ENCODE measurements at places on chromosomes 4 and X.
A peak's percentile ranks its signal among the peaks of the same experiment; 100 is the strongest.

GRCh38 chr4:158018221-158018830 is 154.5 kb downstream of the GASK1B start:
- DNase-seq = no peak

DNA sequence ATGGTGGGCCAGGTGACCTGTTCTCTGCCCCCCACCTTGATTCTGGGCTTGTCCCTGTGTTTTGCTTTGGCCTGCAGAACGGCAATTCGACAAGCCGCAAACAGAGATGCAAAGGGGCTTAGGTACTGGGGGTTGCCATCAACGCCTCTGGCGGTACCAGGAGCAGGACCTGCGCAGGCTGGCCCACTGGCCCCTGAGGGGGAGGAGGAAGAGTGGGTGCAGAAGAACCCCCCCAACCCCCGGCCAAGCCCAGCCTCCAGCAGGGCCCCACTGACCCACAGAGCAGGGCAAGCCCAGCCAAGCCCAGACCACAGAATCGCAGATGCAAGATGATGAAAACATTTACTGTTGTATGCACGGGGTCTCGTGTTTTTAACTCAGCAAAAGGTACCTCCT is 89.4 kb downstream of the PPP2R2C start:
- DNase-seq = no peak

- no peak for DNase-seq
These were observed 51.2 kb downstream of the GPR50 start for GRCh38 chrX:151227627-151228026.

GRCh38 chrX:12138361-12139313 is at the start of gene FRMPD4:
Gene FRMPD4, plus strand, starts transcription at chrX:12138473. Its CDS starts 499 bp downstream, at chrX:12138972.
- no peak for DNase-seq

GRCh38 chr4:142201041-142201440 is 564.7 kb downstream of the IL15 start:
- no peak for DNase-seq

DNA sequence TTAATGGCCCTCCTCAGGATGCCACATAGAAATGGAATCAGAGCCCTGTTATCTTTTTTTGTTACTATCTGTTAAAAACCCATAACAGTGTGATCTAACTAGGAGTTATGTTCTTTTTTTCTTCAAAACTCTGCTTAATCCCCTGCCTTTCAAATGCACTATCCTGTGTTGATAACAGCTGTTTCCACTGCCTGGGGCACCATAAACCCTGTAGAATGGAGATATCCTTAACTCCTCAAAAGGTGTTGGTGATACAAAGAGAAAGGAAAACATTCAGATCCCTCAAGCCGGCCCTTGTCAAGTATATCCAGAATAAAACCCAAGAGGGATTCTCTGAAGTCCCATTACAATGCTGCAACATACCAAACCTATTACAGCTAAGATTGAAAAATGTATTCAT is 108.6 kb downstream of the ACTRT1 start:
- DNase-seq = no peak

GRCh38 chrX:153423652-153424051 is 12.4 kb downstream of the ZFP92 start:
- DNase-seq = no peak

GRCh38 chrX:149867488-149867887 is 13.5 kb upstream of the MAGEA8 start:
- DNase-seq = no peak

DNA sequence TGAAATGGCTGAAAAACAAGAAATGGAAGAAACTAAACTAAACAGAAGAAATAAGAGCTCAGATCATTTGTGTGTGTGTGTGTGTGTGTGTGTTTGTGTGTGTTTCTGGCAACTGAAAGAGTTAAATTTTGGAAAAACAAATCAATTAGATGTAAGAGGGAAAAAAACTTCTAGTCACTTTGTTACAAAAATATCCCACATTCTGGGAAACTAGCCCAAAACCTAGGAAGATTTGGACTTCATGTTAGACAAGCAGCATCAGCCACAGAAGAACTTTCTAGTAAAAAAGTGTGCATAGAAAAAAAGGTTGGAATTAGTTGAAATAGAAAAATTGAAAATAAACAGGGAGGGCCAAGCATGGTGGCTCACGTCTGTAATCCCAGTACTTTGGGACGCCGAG is 111.6 kb upstream of the PRKG2 start:
- no peak for DNase-seq

GRCh38 chr4:91488946-91489345 is 814.8 kb upstream of the GRID2 start:
- DNase-seq = no peak

- DNase-seq = no peak
These were observed 229.3 kb upstream of the BCOR start for GRCh38 chrX:40327085-40327484.

DNA sequence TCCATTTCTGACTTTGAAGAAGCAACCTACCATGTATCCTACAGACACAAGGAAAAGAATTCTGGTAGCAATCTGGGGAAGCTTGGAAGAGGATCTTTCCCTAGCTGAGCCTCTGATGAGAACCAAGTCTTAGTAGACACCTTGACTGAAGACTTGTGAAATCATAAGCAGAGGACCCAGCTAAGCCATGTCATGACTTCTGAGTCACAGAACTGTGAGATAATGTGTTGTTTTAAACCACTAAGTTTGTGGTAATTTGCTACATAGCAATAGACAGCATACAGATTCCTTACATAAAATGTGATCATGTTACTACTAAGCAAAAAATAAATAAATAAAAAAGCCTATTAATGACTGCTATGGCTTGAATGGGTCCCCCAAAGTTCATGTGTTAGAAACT is 71.3 kb upstream of the ANKRD50 start:
- DNase-seq = no peak

- no peak for DNase-seq
These were observed 64.3 kb downstream of the LRBA start for GRCh38 chr4:150950657-150951288.

- no peak for DNase-seq
These were observed 128.0 kb upstream of the VEGFC start for GRCh38 chr4:176920694-176921093.

DNA sequence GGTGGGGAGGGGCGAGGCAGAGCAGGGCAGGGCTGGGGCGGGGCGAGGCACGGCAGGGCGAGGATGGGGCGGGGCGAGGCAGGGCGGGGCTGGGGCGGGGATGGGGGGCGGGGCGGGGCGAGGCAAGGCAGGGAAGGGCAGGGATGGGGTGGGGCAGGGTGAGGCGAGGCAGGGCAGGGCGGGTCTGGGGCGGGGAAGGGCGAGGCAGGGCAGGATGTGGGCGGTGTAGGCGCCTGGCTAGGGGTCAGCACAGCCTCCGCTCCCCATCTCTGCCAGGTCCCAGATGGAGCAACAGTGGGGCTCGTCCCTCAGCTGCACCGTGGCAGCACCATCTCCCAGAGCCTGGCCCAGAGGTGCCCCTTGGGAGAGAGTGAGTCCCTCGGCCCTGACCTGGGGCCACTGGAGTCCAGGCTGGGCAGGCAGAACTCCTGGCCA is 4.2 kb upstream of the SRPK3 start:
- DNase-seq = no peak

- DNase-seq = peak; percentile 32
These were observed 185.6 kb downstream of the RAP1GDS1 start for GRCh38 chr4:98446499-98447375.

- DNase-seq = no peak
These were observed 1364.4 kb downstream of the STIM2 start for GRCh38 chr4:28225050-28225449.

DNA sequence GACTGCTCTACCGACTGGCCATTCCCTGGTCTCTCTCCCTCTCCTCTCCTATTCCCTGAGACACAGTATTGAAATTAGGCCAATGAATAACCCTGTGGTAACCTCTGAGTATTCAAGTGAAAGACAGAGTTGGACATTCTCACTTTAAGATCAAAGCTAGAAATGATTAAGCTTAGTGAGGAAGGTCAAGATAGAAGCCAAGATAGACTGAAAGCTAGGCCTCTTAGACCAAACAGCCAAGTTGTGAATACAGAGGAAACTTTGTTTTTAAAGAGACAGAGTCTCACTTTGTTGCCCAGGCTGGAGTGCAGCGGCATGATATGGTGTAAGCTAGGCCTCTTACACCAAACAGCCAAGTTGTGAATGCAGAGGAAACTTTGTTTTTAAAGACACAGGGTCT is 64.6 kb downstream of the KDM6A start:
- DNase-seq = no peak

DNA sequence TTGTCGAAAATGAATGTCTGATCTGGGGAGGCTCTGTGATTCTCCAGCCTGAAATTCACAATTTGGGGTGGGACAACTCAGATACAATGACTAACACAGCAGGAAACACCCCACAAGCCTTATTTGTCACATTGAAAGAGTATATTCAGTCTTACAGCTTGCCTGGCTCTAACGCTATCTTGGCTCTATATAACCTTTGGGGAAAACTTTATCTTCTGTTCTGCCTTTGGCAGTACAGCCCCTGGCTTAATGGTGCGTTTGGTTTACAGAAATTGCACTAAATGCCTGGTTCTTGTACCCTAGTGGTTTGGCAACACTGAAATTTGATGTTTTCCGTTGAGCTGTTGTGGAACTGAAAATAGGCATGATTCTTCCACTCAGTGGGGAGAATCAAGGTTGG is 178.1 kb upstream of the VEGFC start:
- DNase-seq = no peak

- no peak for DNase-seq
These were observed 41.5 kb upstream of the LCORL start for GRCh38 chr4:18063079-18063478.

DNA sequence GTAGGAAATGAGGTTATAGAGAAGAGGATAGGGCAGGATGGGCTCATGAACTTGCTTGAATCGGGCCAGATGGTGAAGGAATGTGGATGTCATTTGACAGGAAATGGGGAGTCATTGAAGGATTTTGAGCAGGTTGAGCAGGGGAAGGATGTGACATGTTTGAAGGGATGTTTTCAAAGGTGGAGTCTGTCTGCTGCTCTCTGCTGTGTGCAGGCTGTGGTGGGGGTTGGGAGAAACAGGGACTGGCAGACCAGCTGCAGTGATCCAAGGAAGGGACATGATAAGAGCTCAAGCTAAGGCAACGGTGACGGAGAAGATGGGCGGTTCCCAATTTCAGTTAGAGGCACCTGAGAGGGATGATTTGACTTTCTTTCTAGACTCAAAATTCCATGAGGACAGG is 14.0 kb upstream of the XPNPEP2 start:
- no peak for DNase-seq

DNA sequence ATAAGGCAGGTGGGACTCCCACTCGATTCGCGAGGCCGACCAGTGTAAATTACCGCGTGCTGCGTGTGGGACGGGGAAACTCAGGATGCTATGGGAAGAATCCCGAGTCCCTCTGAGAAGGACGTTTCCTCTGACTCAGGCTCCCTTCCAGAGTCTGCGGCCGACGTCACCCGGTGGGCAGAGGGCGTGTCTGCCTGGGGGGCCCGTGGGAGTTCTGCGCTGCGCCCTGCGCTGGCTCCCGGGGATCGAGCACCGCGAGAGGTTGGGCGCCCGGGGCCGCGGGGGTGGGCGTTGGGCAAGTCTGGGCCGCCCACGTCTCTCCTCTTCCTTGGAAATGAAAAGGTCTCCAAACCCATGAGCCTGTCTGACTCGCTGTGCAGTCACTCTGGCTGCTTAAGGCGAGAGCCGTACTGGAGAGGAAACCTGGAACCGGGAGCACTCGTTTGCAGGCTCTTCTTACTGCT is 568 bp downstream of the NIPAL1 start:
- no peak for DNase-seq

DNA sequence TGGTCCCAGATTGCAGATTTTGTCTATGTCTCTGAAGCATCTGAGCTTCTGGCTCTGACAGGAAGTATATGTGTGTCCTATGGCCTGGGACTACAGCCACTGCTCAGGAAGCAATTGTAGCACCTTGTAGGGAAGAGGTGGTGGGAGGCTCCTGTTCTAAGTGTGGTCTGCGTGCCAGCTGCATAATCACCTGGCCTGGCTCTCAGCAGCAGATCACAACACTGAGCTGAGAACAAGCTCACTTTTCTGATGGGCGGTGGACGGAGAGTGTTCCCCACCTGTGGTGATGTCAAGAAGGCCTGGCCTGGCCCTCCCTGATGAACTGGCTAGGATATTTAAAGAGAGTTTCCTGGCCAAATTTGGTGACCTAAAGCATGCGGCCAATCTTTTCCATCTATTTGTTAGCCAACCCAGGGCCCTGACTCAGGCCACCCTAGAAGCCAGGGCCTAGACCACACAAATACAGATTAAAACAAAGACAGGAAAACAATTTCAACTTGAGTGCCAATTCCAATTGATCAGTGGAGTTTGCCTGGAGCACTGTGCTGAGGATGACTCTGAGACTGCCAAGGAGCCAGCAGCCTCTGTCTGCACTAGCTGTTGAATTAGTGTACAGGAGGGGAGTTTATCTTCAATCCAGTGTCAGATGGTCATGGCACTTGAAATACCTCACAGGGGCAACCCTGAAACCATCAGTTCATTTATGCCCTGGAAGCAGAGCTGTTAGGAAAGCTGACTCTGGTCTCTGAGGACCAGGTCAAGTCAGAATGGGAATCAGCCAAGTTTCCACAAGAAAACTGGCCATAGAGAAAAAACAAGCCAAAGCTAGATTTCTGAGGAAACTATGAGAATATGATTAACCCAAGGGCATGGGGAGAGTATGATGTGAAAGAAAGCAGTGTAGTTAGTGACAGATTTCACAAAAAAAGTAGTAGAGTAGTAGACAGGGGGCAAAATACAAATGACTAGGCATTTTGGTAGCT is 47.4 kb downstream of the PRDM5 start:
- DNase-seq = no peak
